Nucleus accumbens (tissue), 56 donors: ENCODE measurements at places on chromosomes 12 and 14.

- no peak for DNase-seq
These were observed 174.1 kb upstream of the EEA1 start for GRCh38 chr12:93103154-93103553.

DNA sequence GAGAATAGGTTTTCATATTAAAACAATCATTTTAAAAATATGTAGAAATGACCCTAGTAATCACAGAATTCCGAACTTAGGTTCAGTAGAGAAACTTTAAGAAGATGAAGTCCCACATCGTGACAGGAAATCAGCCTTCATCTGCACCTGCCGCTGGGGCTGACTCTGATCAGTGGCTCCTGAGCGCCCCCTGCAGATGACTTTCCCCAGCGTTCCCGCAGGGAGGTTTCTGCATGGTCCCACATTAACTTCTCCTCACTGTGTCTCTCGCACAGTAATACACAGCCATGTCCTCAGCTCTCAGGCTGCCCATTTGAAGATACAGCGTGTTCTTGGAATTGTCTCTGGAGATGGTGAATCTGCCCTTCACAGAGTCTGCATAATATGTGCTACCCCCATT is 1131.1 kb downstream of the TMEM121 start:
- no peak for DNase-seq

GRCh38 chr14:32121948-32122347 is 44.8 kb downstream of the ARHGAP5 start:
- DNase-seq = no peak

GRCh38 chr12:119593578-119594398 is at the start of gene TMEM233:
TSS of gene TMEM233 (plus strand) at chr12:119593774. CDS start at chr12:119593849, 75 bp downstream.
- no peak for DNase-seq

- no peak for DNase-seq
These were observed 391.1 kb downstream of the LRIG3 start for GRCh38 chr12:58529114-58529665.

GRCh38 chr12:124588751-124589267 is 21.4 kb upstream of the NCOR2 start:
- no peak for DNase-seq

- DNase-seq = no peak
These were observed 11.5 kb downstream of the GPR33 start for GRCh38 chr14:31476131-31476866.
